ENCODE measurements at places on chromosomes 5 and 9. TPM values are rescaled to one million over a fixed set of nuclear protein-coding genes. Genes with fewer than 3 reads are reported as not detected.

- DNase-seq: no peak
Measured at GRCh38 chr9:81534138-81534875, 155.0 kb downstream of the TLE1 start.

DNA sequence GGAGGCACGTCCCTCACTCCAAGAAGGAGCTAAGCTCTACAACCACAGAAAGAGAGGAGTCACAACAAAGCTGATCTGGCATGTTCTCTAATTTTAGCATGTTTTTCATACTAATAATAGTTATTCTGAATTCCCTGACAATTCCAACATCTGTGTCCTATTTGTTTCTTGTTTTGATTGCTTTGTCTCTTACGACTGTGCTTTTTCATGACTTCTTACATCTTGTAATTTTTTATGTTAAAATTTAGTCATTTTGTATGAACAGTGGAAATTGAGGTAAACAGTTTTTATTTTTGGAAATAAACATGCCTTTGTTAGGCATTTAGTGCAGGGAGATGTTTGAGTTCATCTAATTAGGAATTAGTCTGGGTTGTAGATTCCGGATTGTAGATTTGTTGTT, 668.1 kb upstream of the EDIL3 start:
- no peak for DNase-seq

- DNase-seq: no peak
Measured at GRCh38 chr9:100865648-100866047, 162.9 kb upstream of the PLPPR1 start.

- no peak for DNase-seq
Measured at GRCh38 chr9:81537964-81538363, 151.4 kb downstream of the TLE1 start.

DNA sequence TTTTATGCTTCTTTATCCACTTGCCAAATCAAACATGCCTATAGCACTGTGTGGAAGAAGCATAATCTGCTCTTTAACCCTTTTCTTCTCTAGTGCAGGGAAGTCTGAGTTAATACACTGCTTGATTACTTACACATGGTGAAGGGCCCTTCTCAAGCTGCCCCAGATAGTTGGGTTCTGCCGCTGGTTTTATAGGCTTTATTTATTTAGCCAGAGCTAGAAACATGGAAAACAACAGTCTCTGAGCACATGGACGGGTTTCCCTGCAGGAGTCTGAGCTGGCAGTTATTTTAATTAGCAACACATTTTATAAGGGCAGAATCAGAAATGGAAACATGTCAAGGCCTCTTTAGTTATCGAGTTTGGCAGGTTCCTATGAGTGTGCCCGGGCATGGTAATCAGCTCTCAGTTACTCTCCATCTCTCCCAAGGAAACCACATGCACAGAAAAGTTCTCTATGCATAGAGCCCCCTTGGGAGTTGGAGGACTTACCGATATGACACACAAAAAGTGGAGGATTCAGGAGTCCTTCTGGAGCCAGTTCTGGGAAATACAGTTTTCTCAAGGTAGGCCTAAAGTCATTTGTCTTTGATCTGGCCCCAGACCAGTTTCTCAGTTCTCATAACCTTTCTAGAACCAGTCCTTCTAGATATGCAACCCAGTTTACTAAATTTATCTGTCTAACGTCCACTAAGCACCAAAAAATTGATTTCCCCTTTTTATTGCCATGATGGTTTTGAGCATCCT, 564.8 kb downstream of the ACTL7B start:
- DNase-seq: no peak

DNA sequence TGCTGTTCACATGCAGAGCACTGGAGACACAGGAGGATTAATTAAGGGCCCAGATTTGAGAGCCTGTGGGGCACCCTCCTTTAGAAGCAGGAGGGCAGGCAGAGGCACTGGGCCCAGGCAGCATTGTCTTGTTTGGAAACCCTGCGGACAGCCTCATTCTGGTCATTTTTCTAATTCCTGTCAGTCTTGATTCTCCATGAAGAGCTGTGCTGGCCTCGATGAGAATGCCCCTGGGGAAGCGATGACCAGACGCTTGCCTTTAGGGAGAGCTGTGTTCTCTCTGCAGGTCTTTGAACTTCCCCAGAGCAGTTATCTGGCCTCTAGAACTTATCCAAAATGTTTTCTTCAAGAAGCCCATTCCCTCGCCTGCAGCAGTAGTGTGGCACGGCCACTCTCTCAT, 117.8 kb upstream of the PTCH1 start:
- DNase-seq: no peak

DNA sequence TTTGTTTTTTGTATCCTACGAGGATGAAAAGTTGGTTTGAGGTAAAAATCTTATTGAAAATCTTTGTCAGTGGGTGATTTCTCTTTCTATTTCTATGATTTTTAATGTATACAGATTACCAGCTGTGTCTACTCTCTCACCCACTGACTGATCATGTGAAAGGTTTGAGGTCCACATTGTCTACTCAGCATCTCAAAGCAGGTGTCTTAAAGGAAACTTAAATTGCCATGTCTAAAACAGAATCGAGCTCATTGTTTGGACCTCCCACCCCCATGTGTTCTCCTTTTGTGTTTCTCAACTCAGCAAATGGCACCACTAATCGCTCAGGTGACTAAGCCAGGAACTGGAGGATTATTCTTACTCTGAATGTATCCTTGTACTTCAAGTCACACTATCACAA, 121.5 kb downstream of the YTHDC2 start:
- no peak for DNase-seq

DNA sequence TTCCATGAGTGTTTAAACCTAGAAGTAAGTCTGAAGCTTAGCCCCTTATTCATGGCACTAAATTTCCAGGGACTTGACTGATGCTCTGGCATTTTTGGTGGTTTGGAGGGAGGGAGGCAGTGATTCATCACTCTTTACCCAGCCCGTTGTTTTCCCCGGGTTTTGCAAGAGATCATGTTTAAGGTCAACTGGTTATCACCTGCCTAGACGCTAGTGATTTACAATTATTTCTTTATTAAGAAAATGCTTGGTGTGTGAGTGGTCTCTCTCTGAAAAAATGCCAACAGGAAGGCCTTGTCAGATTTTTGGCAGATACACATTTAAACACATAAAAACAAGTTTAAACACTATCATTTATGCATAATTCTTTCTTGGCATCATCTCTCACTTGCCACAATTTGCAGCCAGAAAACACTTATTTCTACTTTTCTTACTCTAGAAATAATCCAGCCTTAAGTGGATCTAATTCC, 737.9 kb upstream of the ZNF608 start:
- DNase-seq: no peak

GRCh38 chr5:173155912-173156311, 11.6 kb downstream of the BNIP1 start:
- DNase-seq: no peak

DNA sequence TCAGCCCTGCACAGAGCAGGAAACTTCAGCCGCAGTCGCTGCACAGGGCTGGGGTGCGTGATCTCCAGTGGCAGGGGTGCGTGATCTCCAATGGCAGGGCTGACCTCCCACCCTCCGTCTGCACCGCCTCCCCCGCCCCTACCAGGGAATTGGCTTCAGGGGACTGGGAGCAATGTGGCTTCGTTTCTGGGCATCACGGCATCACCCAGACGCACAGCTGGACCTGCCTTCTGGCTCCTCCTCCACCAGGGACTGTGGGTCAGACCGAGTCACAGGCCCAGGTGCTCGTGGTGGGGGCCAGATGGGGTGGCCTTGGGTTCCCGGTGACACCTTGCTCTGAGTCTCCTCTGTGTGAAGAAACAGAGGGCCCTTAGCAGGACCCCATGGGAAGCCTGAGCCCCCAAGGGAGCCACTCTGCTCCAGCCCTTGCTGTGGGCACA, 51.1 kb downstream of the AHRR start:
- no peak for DNase-seq

DNA sequence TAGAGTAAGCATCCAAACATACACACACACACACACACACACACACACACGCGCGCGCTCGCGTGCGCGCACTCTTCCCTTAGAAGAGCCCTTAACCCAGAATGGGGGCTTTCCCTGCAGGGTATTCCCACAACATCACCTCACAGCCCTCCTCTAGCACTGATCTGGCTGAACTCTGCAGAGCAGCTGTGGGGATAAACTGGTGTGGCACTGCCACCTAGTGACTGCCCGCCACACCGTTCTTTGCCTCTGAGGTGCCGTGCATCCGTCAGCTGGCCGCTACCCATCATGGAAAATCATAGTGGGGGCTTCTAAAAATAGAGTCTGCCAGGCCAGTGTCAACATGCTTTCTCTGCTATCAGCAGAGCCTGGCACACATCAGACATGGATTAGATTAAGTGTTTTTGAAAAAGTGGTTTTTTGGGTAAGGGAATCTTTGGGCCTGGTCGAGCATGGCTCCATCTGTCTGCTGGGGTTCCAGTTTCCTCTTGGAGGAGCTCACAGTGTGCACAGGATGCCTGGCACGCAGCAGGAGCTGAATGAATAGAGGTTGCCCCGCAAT, 88.1 kb downstream of the KCNN2 start:
- peak; percentile 83 for DNase-seq

DNA sequence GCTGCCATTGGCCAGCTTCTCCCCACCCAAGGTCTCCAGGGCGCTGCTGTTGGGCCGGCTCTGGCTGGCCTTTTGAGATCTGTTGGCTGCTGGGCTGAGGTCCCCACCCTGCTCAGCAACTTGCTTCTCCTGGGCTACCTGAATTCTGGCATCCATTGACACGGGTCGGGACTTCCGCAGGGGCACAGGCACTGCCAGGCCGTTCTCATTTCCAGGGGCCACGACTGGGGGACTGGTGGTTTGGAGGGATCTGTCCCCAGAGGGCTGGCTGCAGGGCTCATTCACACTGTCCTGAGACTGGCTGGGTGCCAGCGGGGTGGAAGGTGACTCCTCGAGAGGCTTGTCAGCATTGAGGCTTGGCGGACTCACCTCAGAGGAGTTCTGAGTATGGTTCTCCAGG, 87.1 kb upstream of the FBXW11 start:
- DNase-seq: no peak

GRCh38 chr9:114696814-114697544, 15.0 kb upstream of the TEX48 start:
- no peak for DNase-seq

GRCh38 chr9:77556396-77556795, 91.7 kb downstream of the GNA14 start:
- no peak for DNase-seq

Gene ISL1
- polyA plus RNA-seq: 0.17 TPM

Gene CKMT2
- polyA plus RNA-seq: 66.7 TPM

Gene CCNJL
- polyA plus RNA-seq: 6.7 TPM

Gene FOXI1
- polyA plus RNA-seq: not detected

All from muscle of arm (tissue), 14 donors.